KG1 (cell line): ENCODE measurements at places on chromosomes 1 and 21.

DNA sequence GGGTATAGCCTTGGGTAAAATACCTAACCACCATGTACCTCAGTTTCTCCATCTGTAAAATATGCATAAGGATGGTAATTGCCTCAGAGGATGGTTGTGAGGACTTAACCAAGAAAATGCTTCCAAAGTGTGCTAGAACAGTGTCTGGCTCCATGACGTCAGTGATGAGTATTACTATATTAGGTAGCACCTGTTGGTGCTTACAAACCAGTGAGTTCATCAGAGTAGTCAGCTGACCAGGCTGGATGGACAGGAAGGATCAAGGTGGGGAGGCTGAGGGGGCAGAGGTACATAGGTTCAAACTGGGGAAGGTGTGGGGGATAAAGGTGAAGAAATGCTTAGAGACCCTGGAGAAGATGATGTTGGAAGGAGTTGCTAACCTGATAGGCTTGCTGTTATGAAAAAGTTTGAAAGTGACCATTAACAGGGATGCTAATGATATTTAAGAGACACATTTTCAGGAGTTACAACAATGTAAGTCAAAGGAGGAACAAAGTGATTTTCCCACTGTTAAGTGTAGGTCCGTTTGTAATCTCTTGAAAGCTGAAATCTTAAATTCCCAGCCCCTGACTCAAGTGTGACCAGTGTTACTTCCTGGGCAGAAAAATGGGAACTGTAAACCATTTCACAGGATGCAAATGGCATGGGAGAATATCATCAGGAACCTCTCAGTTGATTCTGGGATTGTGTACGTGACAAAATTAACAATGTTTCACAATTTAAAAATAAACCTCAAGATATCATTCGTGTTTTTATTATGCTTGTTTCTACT lies 4.4 kb downstream of the NTPCR start:
- no peak for DNase-seq

- no peak for DNase-seq
Observed at GRCh38 chr1:234745276-234745675, 135.3 kb upstream of the IRF2BP2 start.

DNA sequence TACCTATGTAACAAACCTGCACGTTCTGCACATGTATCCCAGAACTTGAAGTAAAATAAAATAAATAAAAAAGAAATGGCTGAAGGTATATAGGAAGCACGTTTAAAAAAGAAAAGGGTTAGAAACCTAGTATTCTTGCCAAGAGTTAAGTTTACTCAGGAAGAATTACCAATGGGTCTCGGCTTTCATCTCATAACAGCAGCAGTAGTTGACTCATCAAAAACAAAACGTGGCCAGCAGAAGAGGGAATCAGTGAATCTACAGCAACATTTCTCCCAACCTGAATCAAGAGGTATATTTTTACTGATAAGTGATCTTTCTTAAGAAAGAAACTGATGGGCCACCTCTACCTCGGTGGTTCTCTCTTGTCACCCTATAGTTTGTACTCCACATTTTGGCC lies 340.3 kb downstream of the BRINP2 start:
- DNase-seq, result no peak

- no peak for DNase-seq
Observed at GRCh38 chr1:110112656-110113055, 413 bp downstream of the UBL4B start.

DNA sequence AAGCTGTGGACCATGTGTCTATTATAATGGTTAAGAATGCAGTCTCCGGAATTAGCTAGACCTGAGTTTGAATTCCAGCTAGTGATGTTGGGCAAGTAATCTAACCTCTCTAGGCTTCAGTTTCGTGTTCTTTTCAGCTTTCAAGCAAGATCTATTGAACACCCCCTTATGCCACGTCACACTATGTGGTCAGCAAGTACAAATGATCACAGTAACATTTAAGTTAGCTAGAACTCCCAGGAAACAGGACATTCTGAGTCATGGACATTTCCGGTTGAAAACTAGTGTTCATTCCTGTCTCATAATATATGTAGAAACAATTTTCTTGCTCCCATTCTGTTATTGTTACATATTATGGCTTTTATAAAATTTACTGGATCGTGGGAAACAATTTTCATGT lies 34.0 kb upstream of the NHLH2 start:
- DNase-seq, result no peak

GRCh38 chr1:1755426-1755825 lies 22.8 kb downstream of the NADK start:
- DNase-seq, result no peak

DNA sequence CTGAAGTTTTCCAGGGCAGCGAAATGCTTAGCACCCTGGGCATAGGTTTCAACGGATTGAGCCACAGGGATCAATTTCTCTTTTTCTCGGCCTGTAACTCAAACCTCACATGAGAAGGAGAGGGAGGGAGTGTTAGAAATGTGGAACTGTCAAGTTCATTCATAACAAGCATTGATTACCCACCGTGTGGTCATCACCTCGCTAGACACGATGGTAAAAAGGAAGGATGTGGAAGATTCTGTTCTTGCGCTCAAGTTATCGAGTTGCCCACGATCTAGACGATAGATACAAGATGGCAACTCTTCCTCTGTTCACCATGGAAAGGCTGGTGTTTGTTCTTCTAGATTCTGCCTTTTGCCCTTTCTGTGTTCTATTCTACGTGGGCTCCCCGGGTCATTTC lies 4.0 kb upstream of the RCAN3 start:
- DNase-seq, result no peak

- no peak for DNase-seq
Observed at GRCh38 chr1:69312055-69312732, 255.5 kb upstream of the LRRC7 start.

DNA sequence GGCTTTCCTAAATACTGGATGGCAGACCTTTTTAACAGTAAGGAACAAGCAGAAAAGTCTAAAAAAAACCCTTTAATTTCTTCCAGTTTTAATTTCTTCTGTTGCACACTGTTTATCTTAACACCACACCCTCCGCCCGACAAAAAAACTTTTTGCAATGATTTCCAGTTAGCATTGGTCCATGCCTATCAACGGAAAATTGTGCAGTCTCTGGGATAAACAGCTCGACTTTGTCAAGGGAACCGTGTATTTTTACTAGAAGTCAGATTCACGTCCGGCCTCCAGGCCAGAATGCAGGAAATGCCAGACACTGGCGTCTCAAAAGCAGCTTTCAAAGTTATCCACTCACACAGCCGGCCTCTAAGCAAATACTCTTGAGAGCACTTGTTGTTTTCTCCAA lies 378 bp upstream of the NUP210L start:
- DNase-seq, result no peak
